Heart right ventricle (tissue), 16 donors: ENCODE measurements at places on chromosomes 12 and 14.

DNA sequence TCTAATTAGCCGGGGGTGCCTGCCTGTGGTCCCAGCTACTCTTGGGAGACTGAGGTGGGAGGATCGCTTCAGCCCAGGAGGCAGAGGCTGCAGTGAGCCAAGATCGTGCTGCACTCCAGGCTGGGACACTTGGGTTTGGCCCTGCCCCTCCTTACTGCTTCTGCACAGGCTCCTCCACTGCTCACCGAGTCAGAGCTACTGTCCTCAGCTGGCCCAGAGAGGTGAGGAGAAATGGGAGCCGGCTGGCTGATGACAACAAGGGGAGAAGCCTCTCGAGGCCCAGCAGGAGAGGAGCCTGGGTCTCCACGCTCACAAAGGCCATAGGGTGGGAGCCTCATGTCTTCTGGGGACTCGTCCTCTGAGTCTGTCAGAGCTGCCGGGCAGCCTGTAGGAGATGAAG lies 13.7 kb downstream of the CALCOCO1 start:
- DNase-seq, result no peak

- no peak for DNase-seq
Observed at GRCh38 chr14:64758025-64758521, 53.8 kb downstream of the PLEKHG3 start.

GRCh38 chr14:103749860-103750259 lies 34.2 kb downstream of the ZFYVE21 start:
- no peak for DNase-seq

GRCh38 chr14:101553393-101553792 lies 7.9 kb upstream of the DIO3 start:
- no peak for DNase-seq

DNA sequence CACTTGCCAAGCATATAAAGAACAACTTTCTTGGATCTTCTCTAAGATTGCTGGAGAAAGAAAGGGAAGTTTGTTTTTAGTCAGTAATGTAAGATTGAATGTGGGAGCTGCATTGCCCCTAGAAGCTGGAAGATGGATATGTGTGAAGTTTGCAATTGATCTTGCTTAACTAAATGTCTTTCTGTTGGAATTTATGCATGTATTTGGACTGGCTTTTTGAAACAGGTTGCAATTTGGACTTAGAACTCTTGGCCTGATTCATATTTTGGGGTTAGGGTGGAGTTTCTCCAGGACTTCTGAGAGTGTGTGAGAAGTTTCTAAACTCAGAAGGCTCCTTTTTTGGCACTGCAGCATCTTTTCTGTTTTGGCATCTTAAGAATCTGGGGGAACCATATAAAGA lies 26.4 kb downstream of the IFT43 start:
- DNase-seq, result no peak

DNA sequence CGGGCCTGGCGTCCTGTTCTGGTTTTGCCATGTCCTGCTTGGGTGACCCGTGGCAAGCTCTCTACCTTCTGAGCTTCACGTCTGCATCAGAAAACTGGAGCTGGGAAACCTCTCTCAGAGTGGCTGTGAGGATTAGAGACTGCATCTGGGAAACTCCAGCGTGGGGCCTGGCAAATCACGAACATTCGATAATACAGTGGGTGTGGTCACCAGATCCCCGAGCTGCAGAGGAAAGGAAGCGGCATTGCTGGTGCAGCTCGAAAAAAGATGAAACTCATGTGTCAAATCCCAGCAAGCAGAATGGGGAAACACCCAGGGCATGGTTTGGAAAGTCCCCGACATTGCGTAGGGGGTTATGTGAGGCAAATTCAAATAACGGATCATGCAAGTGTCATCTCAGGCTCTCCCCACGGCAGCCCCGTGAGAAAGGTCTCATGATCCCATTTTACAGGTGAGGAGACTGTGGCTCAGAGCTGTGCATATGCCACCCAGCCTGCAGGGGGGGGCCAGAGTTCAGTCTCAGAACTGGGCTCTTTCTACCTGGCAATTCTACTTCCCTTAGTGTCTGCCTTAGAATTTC lies 98.1 kb upstream of the VRK1 start:
- DNase-seq, result no peak

- no peak for DNase-seq
Observed at GRCh38 chr12:7042842-7043241, 17.7 kb upstream of the C1S start.

GRCh38 chr12:92859650-92860386 lies 69.3 kb downstream of the EEA1 start:
- no peak for DNase-seq

- DNase-seq, result peak; percentile 20
Observed at GRCh38 chr12:117273091-117273490, 82.8 kb upstream of the FBXO21 start.

DNA sequence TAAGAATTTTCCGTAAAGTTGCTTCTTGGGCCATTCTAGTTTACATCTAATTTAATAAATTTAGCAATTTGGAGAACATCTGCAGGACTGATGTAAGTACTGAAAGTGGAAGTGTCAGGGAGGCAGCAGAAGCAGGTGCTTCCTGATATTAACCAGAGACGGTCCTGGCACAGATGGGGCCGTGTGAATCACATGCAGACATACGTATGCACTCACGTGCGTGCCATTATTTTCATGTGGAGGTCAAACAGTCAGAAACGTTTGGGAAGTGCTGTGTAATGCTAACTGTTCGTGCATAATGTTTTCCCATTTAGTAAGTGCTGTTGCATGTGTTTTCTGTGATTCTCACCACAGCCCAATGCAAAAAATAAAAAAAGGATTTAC lies 87.8 kb upstream of the DYNC1H1 start:
- peak; percentile 87 for DNase-seq

DNA sequence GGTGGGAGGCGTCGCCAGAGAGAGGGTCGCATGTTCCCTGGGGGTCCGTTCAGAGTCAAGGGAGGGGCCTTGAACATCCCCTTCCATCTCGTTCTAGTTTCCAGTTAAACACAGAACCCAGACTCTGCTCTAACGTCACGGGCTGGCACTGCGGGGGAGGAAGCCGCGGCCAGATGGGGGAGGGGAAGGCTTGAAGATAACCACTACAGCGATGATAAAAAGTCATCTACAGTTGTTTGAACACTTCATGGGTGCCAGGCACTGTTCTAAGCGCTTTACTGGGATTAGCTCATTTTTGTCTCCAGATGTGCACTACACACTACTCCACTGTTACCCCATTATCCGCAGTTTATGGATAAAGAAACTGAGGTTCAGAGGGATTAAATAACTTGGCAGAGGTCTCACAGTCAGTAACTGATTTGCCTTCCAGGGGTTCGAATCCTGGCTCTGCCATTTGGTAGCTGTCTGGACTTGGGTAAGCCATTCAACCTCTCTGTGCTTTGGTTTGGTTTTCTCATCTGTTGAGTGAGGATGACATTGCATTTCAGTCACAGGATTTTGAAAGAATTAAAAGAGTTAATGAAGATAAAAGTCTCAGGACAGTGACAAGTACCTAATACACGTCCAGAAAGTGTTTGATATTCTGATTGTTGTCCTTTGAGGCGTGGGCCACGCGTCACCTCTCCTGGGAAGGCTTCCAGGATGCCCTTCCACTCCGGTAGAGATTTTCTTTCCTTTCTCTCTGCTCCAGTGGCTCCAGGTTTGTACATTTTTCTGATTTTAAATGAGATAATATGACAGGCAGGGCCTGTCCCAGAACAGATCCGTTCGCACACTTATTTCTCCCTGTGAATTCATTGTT lies 798 bp upstream of the RASAL1 start:
- DNase-seq, result no peak

DNA sequence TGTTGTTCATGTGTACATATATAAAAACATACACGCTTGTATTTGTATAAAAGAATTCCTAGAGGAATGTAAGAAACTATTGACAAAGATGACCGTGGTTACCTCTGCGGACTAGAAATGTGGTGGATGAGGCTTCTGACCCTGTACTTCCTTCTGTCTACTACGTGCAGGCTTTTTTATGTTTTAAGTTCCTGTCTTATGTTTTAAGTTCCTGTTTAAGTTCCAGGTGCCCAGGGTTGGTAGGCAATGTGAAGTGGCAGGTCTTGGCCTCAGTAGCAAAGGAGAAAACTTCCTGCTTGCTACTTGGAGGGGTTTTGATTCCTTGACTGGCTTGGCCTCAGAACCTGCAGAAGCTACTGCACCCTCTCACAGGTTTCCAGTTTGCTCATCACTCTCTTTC lies 11.6 kb downstream of the POMT2 start:
- no peak for DNase-seq

GRCh38 chr12:29008786-29009185 lies 140.3 kb upstream of the FAR2 start:
- no peak for DNase-seq

DNA sequence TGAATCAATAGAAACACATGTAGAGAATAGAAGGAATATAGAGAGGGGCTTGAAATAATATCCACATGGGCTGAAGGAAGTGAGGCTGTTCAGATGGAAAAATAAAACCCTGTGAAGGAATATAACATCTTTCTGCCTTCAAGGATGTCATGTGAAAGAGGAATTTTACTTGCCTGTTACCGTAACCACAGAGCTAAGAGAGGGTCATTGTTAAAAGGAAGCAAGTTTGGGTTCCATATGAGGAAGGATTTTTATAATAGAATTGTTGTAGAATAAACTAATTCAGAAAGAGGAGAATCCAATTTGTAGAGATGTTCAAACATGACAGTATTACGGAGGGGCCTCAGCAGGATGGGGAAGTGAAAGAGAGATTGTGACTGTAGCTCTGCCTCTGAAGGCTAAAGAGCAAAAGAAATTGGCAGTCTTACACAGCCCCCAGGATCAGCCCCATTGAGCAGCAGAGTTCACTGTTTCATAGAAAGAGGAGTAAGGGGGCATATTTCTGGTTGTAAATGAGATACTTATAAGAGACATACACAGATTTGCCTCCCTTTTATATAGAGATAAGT lies 41.8 kb upstream of the PTPRR start:
- no peak for DNase-seq

- no peak for DNase-seq
Observed at GRCh38 chr12:90044069-90044468, 335.4 kb upstream of the ATP2B1 start.

GRCh38 chr12:55997535-55997859 lies 421 bp downstream of the SUOX start:
- DNase-seq, result no peak

GRCh38 chr14:40119321-40119720 lies 687.1 kb upstream of the FBXO33 start:
- DNase-seq, result no peak

DNA sequence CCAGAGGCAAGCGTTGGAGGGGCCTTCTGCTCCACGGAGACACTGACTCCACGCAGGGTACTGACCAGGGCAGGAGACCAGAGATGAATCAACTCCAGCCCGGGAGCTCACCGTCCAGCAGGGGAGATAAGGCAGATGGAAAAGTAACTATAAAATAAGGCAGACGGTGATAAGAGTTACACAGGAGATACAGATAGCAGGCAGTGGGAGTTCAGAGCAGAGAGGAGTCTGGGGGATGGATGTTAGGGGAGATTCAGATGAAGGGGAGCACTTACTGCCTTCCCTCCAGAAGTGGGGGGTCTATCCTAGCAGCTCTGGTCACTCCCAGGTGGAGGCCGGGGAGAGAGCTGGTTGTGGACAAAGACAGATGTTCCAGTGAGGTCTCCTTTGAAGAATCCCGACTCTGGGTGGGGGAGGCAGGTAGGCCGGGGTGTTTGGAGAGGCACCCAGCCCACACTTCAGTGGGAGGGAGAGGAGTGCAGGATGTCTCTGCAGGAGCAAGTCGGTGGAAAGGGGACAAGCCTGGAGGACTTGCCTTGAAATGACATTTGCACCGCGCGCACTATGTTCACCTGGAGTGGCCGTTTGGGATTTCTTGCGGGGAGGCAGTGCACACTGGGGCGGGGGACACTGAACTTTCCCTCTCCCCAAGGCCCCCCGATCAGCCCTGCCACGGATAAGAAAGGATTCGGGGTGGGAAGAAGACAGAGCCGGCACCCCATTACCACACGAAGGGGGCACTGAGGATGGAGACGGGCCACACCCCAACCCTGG lies 1.2 kb downstream of the PITPNM2 start:
- DNase-seq, result peak; percentile 16

DNA sequence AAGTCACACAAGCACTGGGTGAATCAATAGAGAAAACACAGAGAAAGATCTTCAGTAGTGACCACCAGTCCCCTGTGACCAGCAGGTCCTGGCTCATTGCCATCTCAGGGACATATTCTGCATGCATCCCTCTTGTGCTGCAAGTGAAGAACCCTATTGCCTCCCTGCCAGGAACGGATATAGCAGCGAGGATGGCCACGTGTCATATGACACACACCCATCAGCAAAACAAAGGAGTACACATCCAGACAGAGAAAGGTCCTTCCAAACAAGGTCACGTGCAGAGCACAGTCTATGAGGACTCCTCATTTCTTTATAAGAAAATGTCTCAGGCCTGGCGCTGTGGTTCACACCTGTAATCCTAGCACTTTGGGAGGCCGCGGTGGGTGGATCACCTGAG lies 638.4 kb downstream of the FLRT2 start:
- DNase-seq, result no peak

GRCh38 chr12:90234472-90234871 lies 525.8 kb upstream of the ATP2B1 start:
- no peak for DNase-seq

DNA sequence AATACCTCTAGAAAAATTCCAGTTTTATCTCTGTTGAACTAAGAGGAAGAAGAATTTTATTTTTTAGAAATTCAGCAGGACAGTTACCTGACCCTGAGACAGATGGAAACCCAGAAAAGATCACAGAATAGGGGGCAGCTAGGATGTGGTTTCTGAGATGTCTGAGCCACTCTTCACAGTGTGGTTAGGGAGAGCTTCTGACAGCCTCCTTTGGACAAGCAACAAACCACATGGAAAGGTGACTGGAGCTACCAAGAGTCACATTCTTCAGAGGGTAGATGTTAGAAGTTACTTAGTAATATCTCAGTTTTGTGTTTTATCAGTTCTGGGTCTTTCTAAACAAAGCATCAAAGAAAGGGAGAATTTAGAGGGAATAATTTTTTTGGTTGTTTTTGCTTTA lies 117.3 kb upstream of the NAP1L1 start:
- no peak for DNase-seq

DNA sequence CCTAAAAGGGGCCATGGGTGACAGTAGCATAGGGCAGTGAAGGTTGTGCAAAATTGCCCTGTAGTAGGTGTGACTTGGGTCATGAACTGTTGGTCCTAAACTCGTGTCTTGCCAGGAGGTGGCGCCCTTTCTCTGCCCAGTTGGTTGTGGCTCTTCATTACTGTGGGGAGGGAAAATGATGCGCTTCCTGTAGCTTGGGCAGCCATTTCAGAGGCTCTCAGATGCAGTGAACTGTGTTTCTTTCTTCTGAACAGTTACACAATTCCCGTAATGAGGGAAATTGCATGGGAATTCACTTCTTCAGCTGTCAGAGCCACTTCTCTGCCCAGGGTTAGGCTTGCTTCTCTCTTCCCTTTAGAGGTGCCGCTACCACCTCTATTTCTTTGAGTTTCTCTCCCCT lies 148.1 kb upstream of the NRXN3 start:
- peak; percentile 42 for DNase-seq

GRCh38 chr12:67646775-67647174 lies 1.8 kb upstream of the DYRK2 start:
- DNase-seq, result no peak

DNA sequence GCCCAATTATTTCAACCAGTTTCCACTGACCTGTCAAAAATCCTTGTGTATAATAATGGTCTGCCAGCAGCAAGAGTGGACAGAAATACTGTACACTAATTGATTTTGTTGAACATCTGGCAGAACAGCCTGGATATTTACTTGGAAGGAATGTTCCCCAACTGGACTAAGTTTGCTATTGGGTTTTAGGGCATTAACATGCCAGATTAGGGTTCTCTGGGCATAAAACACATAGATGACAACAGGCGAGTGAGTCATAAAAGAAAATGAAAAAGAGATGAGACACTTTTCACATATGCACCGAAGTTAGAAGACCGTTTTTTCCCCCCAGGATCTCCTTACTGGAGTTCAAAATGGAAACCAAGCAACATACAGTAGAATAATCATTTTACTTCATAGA lies 236.3 kb upstream of the NAV3 start:
- DNase-seq, result no peak
